ENCODE measurements at places on chromosomes 4 and X.

- no peak for DNase-seq
These were observed 42.6 kb upstream of the TADA2B start for GRCh38 chr4:7000421-7001176.

GRCh38 chr4:109665783-109666485 lies 37.3 kb downstream of the CASP6 start:
- DNase-seq: no peak

DNA sequence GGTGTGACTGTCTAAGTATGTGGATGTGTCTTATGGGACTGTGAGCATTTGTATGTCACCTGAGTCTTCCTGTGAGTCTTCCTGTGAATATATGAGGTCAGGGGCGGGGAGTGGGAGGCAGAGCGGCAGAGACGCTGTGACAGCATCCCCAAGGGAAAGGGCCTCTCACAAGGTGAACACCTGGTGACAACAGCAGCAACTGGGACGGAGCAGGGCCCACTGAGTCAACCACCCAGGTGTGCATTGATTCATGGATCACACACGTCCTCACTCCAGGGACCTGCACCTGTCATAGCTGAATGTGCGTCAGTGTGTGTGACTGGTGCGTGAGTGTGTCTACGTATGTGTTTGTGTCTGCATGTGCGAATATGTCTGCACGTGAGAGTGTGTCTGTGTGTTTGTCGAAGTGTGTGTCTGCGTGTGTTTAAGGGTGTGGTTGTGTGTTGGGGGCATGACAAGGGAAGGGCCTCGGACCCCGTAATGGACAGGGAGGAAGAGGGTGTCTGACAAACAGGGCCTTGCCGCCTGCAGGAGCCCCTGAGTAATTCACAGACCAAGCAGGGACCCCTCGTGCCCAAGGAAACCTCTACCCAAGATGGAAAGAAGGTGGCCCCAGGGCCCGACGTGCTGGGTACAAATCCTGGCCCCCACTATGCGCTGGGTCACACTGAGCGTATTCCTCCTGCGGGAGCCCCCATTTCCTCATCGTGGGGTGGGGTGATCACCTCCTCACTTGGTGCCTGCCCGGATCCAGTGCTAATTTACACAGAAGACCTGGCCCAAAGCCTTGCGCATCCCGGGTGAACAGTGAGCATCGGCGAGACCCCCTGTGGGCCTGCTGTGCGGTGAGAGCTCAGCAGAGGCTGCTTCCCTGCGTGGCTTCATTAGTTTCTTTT lies 76.7 kb downstream of the ABLIM2 start:
- no peak for DNase-seq

- DNase-seq: no peak
These were observed 20.6 kb downstream of the LYAR start for GRCh38 chr4:4269331-4269731.

DNA sequence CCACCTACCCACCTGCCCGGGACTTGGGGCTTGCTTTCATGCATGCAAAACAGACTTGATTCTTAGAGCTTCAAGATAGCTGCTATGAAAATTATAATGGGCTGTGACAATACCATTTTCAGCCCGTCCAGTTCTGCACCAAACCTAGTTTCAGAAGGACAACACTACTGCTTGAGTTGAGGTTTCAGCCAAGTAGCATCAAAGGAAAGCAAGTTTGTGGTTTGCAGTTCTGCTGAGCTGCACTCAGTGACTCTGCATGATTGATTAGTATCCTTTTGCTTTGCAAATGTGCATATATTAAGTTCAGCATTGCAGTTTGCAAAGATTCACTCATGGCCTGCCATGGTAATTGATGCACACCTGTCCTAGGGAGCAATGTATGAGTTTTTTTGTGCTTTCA lies 442.7 kb downstream of the RPA4 start:
- no peak for DNase-seq

DNA sequence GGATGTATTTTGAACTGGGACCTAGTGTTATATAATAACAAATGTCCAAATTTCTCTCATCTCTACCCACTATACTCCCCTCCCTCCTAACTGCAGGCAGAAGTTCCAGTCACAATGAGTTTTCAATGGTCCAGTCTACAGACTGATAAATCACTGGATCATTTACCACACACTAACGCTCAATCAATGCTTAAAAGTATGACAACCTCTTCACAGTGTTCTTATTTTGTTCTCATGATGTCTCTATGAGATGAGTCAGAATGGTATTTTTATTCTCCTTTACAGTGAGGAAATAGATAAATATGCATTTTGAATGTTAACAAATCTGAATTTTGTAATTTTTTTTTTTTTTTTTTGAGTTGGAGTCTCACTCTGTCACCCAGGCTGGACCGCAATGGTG lies 83.7 kb upstream of the ETNPPL start:
- DNase-seq: no peak

- DNase-seq: no peak
These were observed 75.7 kb downstream of the AGTR2 start for GRCh38 chrX:116246261-116246660.

- DNase-seq: no peak
These were observed 43.5 kb downstream of the NUDT9 start for GRCh38 chr4:87465739-87466366.

- no peak for DNase-seq
These were observed 25.0 kb downstream of the FLNA start for GRCh38 chrX:154349359-154349935.

- DNase-seq: no peak
These were observed 3.3 kb upstream of the NKX3-2 start for GRCh38 chr4:13547485-13548041.

GRCh38 chr4:96986816-96987215 lies 1146.9 kb downstream of the PDHA2 start:
- DNase-seq: no peak

- DNase-seq: no peak
These were observed 3.5 kb downstream of the ADRA2C start for GRCh38 chr4:3769642-3770184.

DNA sequence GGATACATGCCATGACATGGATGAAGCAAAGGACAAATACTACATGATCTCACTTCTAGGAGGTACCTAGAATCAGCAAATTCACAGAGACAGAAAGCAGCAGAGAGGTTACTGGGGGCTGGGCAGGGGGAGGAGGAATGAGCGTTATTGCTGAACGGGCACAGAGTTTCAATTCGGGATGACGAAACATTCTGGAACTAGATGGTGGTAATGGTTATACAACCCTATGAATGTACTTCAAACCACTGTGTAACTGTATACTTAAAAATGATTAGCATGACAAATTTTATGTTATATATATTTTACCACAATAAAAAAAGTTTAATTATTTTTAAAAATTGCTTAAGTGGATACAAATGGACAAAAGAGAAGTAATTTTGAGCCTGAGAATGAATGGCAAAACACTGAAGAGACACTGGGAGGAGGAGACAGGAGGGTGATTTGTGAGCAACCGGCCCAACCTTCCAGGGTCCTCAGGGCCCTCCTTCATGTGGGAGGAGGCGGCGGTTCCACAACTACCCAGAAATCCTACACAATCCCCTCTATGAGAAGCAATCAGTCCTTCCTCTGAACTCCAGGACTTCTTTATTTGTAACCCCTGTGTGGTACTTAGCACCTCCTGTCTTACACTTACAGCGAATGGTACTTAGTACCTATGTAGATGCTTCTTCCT lies 14.1 kb downstream of the ACSL1 start:
- DNase-seq: no peak

DNA sequence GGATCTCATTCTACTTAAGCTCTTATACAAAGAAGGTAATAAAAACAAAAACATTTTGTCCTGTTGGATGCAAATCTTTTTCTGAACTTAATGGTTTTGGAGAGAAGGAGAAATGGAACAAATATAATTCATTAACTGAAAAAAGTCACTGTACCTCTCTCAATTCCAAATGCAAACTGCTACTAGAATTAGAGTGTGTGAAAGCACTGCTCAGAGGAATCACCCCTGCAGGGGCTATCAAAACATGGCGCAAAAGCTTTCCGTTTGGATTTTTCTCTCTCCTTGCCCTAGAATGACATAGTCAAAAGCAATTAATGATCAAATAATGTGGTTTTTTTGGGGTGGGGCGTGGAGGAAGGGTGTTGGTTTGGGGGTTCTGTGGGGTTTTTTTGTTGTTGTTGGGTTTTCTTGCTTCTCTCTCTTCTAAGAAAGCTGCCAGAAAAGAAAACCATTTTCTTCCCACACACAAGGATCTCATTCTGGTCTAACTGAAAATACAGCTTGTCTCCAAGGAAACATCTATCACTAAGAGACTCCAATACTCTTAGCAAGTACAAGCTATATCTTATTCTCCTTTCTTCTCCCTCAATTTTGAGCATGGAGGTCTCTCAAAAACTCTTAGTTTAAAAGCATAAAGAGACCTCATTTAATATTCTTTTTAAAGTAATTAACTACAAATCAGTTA lies 41.6 kb downstream of the USP46 start:
- no peak for DNase-seq

- no peak for DNase-seq
These were observed 57.5 kb downstream of the SRPX start for GRCh38 chrX:38163193-38163592.

GRCh38 chr4:165398570-165398969 lies 19.8 kb downstream of the CPE start:
- DNase-seq: no peak

GRCh38 chr4:15234856-15235126 lies 193.0 kb upstream of the C1QTNF7 start:
- DNase-seq: no peak

DNA sequence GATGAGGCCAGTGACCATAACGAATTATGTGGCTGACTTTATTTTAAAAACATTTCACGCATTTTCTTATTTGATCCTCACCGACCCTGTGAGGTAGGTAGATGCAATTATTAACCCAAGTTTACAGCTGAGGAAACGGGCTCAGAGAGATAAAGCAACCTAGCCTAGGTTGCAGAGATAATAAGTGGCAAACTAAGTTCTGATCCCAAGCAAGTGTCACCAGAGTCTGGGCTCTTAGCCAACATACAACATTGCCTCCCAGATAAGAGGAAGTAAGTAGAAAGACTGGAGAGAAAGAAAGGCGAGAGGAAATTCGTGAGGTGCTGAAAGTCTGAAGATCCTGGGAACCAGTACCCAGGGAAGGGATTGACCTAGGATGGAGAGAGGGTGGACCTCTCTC lies 77.4 kb upstream of the GPR50 start:
- DNase-seq: no peak

GRCh38 chr4:109027016-109027500 lies 264.2 kb upstream of the ETNPPL start:
- no peak for DNase-seq

DNA sequence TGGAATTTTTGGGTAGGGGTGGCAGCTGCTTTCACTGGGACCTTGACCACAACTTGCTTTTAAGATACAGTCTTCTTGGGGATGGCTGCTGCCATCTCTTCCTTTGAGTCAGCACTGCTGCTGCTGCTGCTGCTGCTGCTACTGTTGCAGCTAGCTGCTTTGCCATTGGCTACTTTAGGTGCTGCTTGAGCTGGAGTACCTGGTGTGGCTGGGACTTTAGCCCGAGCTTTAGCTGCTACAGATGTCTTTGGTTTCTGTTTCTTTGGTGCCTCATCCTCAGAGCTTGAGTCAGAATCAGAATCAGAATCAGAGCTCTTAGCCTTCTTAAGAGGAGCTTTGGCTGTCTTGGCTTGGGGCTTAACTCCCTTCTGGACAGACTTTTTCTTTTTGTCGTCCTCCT lies 52.2 kb downstream of the FAM9B start:
- no peak for DNase-seq

- DNase-seq: no peak
These were observed 130.8 kb upstream of the ACSL4 start for GRCh38 chrX:109863811-109864210.

DNA sequence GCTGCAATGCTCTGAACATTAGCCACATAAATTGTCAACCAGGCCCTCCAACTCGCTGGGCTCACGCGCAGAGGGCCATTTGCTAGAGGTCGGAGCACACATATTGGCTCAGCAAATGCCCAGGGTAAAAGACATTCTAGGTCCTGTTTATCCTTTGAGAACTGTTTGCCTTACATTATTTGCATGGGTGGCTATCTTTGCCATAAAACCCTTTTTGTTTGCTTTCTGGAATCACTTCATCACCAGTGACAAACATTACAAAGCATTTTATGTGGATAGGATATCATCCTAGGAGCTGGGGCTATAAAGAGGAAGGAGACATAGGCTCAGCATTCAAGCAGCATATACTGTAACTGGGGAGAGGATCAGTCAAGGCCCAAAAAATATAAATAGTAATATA lies 149.2 kb upstream of the RAI2 start:
- DNase-seq: no peak

GRCh38 chrX:41382714-41383645 lies 49.0 kb downstream of the DDX3X start:
- no peak for DNase-seq

DNA sequence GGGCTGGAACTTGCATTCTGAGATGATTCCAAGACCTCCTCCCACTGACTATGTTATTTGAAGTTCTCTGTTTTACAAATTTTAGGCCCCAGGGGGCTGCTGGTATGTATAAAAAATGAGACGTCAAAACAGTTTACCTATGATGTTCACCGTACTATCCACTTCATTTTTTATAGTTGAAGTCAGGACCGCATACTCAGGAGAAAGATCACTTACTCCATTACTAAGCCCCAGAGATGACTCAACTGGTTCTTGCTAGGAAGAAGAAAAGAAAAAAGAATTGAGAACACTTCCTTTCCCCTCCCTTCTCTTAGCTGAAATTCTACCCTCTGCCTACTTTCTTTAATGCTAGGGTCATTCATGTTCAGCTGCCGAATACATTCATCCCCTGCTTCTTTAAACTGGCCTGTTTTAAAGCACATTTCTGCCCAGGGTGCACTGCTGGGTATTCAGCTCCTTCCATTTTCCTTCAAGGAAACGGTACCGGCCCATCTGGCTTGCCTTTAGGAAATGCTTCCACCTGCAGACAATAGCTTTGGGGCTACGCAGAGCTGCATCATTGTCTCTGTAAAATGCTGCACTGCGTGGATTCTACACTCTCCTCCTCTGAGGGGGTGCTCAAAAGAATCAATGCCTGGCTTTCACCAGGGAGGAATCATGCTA lies 66.2 kb downstream of the IRF2 start:
- no peak for DNase-seq

DNA sequence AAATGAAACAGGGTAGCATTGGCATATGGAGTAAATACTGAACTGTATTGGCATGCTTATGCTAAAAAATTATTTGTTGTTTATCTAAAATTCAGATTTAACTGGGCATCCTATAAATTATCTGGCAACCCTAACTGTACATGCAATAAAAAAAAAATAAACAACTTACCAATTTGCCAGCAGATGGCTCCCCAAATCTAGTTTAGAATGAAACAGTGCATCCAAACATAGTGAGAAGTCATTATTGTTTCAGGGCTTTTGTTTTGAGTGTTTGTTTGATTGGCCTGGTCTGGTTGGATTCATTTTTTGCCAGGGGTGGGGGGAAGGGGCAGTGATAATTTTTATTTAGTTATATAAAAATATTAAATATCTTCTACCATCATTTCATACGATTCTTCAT lies 12.8 kb upstream of the NSUN7 start:
- DNase-seq: no peak

- DNase-seq: no peak
These were observed 14.8 kb downstream of the ADGRA3 start for GRCh38 chr4:22500831-22501714.

DNA sequence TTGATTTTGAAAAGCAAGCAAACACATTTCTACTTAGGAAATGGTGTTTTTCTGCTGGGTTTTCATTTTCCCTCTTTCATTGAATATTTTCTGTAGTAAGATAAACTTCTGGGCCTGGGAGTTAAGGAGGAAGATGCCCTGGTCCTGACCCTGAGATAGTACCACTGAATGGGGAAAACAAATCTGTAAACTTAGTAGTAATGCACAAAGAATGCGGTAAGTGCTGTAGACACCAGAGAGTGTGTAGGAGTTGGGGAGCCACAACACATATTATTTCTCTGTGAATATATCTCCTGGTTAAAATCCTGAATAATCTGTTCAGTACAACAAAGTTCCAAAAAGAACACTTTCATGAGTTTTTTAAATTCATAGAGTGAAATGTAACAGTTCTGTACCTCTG lies 178.3 kb downstream of the MAPK10 start:
- DNase-seq: no peak

All from stimulated activated CD8-positive, alpha-beta memory T cell treated with anti-CD3 and anti-CD28 coated beads, Interleukin-7, amount 100 ng/mL, for 24 hours (primary cell).